ENCODE measurements at places on chromosomes 2 and 18.

DNA sequence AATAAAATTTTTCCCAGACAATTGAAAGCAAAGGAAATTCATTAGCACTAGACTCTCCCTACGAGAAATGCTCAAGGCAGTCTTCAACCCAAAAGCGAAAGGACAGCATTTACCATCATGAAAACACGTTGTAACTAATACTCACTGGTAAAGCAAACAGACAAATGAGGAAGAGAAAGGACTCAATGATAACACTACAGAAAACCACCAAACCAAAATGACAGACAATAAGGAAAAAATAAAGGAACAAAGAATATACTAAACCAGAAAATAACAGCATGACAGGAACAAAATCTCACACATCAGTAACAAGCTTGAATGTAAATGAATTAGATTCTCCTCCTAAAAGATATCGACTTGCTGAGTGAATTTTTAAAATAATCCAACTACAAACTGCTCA lies 190.7 kb downstream of the NOL4 start:
- DNase-seq, result no peak

- no peak for DNase-seq
These were observed 1.1 kb downstream of the IL18R1 start for GRCh38 chr2:102356741-102357140.

GRCh38 chr18:23401400-23402347 lies 51.4 kb upstream of the RIOK3 start:
- DNase-seq, result peak; percentile 69

- DNase-seq, result no peak
These were observed 9.7 kb upstream of the SNED1 start for GRCh38 chr2:240988571-240989271.

DNA sequence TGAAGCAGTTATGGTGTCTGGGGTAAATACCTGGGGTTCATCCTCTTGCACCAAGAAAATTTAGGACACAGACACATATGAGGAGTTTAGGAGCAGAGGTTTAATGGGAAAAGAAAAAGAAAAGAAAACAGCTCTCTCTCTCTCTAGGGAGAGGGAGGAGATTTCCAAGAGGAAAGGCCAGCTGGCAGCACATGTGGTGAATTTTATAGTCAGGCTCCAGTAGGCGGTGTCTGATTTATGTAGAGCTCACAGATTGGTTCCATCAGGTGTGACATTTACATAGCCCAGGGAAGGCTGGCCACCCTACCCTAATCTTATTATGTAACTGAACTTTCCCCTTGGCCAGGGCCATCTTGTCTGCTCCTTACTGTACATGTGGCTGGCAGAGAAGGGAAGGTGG lies 297.5 kb upstream of the RGPD4 start:
- DNase-seq, result no peak

DNA sequence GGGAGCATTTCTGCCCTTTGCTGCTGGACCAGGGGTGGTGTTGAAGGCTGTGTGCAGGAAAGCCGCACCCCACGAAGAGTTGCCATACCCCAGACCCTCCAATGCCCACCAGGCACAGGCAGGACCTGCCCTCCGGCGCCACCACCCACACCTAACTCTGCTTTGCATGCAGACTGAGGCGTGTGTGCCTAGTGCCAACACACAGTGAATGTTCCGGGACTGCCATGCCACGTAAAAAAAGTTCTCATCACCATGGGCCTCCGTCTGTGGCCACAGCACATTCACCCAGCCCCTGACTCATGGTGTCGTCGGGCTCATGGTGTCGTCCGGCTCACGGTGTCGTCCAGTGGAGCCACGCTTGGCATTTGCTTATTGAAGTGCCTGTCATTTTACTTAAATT lies 184.9 kb upstream of the RAB6C start:
- DNase-seq, result no peak

- no peak for DNase-seq
These were observed 20.5 kb downstream of the LNPK start for GRCh38 chr2:175981551-175981950.

GRCh38 chr2:119006441-119006840 lies 64.4 kb downstream of the MARCO start:
- DNase-seq, result no peak

DNA sequence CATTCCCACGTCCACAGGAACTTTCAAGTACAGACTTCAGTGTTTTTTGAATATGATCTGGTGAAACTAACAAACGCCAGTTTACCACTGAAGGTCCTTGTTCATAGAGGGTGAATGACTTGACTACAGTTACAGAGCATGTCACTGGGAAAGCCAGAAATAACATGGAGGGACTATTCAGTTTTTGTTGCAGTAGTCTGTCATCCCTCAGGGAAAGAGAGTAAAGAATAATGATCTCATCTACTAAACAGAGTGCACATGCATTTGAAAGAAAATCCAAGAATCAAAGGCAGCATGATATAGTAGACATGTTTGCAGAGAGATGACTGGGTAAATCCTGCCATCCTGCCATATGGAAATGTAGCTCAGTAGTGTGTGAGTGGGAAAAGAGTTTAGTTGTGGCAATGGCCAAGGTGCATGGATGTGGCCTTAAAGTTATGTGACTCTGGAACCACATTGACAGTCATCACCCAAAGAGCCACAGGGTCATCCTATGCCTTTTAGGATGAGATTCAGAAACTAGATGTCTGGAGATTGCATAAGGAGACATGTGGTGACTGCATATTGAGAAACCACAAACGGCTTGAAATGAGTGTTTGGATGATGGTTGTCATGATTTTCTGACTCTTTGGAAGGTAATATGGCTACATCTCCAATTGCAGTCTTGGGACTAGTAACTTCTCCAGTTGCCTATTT lies 125.3 kb upstream of the ZEB2 start:
- DNase-seq, result no peak

- DNase-seq, result peak; percentile 23
These were observed 709 bp downstream of the PTPN2 start for GRCh38 chr18:12883372-12883683.

- no peak for DNase-seq
These were observed 26.3 kb downstream of the RHOB start for GRCh38 chr2:20473128-20473527.

- DNase-seq, result no peak
These were observed 151.7 kb downstream of the ANKRD44 start for GRCh38 chr2:197158591-197159550.

GRCh38 chr18:42588786-42589185 lies 526.7 kb downstream of the RIT2 start:
- DNase-seq, result no peak

- no peak for DNase-seq
These were observed 112.7 kb upstream of the SPATS2L start for GRCh38 chr2:200193791-200194190.

- DNase-seq, result no peak
These were observed 5.5 kb downstream of the ZNF512 start for GRCh38 chr2:27588308-27588707.

Measured in astrocyte (in vitro differentiated cells and primary cell).